ENCODE measurements at places on chromosomes 3 and 15.

GRCh38 chr3:17420668-17421067, 321.8 kb downstream of the TBC1D5 start:
- no peak for DNase-seq

- DNase-seq: peak; percentile 50
Measured at GRCh38 chr3:171328419-171329082, 131.7 kb downstream of the TNIK start.

- DNase-seq: peak; percentile 17
Measured at GRCh38 chr3:127456471-127457093, 134.0 kb downstream of the TPRA1 start.

- no peak for DNase-seq
Measured at GRCh38 chr3:76021376-76021775, 236.0 kb upstream of the ZNF717 start.

- DNase-seq: peak; percentile 77
Measured at GRCh38 chr3:189833266-189833665, 202.1 kb downstream of the TP63 start.

DNA sequence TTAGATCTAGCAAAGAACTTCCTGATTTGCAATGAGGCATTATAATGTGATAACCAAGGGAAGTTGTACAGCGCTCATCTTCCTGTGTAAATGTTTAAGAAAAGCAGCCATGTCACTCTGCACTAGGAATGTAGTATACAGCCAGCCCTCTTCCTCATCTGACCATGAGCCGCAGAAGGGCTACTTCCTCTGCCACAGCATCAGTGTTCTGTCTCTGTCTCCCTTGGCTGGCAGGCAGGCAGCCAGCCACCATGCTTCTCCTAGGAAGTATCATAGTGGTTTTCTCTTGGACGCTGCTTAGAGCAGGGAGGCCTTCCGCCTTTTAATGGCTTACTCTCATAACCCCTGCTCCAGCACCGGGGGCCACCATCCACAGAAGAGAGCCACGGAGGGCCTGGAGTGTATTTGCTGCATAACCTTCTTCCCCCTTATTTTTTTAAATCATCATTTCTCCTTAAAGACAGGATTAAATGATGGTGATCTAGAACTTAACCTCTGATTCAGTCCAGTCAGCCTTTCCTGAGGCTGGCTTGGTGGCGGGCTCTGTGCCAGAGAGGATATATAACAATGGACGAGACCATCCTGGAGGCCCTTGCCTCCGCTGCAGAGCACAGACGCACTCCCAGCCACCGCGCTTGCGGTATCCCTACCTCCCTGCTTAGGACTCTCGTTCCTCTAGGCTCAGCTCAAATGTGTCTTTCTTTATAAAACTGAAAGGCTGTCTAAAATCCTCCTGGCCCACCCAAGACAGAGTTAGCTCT, 57.3 kb upstream of the PLXNA1 start:
- no peak for DNase-seq

- DNase-seq: no peak
Measured at GRCh38 chr3:125165189-125165947, 47.2 kb downstream of the SLC12A8 start.

- DNase-seq: no peak
Measured at GRCh38 chr3:26365706-26366105, 256.9 kb upstream of the LRRC3B start.

- DNase-seq: no peak
Measured at GRCh38 chr3:133706033-133706432, 40.2 kb upstream of the TF start.

DNA sequence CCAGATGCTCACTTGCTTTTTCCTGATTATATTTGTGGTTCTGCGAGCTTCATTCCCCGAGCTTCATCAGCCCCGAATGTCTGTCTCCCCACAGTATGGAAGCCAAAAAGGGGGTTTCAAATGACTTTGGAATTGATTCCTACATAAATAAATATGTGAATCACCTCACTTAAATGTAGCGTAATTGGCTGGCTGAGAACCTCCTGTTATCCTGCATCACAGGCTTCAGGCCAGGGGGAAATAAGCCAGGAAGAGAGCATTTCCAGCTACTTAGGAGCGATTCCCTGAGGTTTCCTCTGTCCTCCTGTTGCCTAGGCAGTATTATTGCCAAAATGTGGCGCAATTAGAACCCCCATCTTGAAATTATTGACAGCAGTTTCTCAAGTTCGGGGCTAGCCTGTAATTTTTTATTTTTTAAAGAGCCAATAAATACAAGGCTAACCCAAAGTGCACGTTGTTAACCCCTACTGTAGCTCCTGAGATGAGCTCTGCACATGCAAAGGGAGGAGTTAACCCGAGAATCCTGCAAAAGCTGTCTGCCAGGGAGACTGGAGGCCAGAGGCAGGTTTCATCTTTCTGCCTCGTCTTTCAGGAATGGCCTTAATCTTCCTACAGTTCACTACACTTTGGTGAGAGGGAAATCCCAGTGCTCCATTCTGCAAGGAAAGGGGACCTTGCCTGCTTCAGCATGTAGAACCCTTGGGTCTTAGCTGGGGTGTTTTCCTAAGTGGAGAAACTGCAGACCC, 148.2 kb downstream of the ADAMTS9 start:
- no peak for DNase-seq

- no peak for DNase-seq
Measured at GRCh38 chr15:74906067-74906449, 593 bp downstream of the FAM219B start.

DNA sequence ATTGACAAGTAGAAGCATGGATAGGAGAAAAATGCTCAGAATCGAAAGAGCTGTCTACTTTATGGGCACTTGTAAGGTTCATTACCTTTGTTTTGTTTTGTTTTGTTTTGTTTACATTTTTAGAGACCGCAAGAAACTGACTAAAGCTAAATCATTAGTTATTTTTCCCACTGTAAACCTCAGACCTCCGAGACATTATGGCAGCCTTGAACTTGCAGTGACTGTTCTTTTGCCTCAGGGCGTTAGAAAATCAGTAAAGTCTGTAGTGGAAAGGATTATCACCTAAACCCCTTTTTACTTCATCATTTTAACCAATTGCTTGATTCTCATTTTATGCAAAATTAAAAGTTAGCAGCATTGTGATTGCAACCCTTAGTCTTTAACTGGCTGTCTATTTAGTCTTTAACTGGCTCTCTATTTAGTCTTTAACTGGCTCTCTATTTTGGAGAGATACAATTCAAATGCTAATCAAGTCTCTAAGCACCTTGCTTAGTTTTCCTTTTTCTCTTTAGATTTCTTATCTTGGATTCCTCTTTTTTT, 383.3 kb upstream of the ROBO2 start:
- no peak for DNase-seq

DNA sequence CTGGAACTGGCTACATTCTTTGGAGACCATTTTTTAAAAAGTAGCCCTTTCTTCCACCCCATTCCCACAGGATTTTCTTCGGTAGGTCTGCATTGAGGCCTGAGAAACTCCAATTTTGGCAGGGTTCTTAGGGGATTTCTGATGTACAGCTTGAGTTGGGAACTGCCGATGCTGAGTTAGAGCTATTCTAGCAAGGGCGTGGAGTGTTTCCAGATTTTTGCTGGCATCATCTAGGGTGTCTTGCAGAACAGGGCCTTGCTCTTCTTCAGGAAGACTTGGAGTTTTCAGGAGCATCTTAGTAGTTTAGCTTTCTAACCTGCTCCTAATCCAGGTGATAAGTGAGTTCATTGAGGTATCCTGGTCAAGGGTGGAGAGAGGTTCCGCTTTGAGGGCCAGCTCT, 41.0 kb downstream of the SV2B start:
- DNase-seq: no peak

GRCh38 chr3:38602576-38603250, 46.8 kb downstream of the SCN5A start:
- DNase-seq: no peak

- DNase-seq: no peak
Measured at GRCh38 chr3:53043738-53044137, 2.1 kb downstream of the SFMBT1 start.

GRCh38 chr3:51269466-51269865, 115.6 kb upstream of the MANF start:
- no peak for DNase-seq

GRCh38 chr15:43905755-43906154, 79.0 kb downstream of the WDR76 start:
- DNase-seq: no peak

- DNase-seq: no peak
Measured at GRCh38 chr3:55512571-55513343, 25.7 kb upstream of the WNT5A start.

- no peak for DNase-seq
Measured at GRCh38 chr3:188383748-188384147, 229.8 kb downstream of the LPP start.

GRCh38 chr15:71628988-71629770, 181.2 kb upstream of the NR2E3 start:
- no peak for DNase-seq

GRCh38 chr3:42001777-42002176, 39.9 kb upstream of the ULK4 start:
- no peak for DNase-seq

DNA sequence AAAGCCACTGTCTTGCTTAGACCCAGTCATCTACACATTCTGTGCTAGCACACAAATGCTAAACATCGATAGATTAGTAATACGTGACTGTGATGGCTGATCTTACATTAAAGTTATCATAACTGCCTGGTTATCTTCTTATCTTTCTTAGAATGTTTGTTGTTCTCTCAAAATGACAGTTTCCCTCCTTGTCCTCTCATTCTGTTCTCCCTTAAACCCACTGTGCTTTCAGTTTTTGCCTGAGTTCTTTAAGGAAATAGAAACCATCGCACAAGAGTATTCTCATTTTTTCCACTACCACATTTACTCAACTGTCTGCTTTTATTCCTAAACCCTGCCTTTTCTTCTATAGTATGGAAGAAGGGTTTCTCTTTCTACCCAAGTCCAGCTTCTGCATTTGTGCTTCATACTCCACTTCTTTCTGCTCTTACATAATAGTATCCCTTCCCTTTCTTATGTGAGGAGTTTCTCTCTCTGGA, 17.1 kb downstream of the STX19 start:
- no peak for DNase-seq

GRCh38 chr15:31270767-31271166, 55.9 kb upstream of the KLF13 start:
- no peak for DNase-seq

DNA sequence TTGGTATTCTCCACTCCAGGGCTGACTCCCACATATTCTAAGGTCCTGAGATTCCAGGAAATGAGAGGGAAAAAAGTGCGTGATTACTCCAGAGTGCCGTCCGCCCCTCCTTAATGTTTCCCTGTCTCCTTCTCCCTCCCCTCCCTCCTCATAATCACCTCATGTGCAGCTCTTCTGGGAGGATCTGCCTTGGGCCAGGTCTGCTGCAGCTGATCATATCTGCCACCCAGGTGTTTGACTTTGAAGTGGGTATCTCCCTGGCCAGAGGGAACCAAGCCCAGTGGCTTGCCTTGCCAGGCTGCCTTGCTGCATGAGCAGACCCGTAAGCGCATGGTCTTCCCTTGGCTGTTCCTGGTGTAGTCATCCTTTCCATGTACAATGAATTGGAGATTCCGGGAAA, 28.1 kb upstream of the LRTM1 start:
- DNase-seq: no peak

DNA sequence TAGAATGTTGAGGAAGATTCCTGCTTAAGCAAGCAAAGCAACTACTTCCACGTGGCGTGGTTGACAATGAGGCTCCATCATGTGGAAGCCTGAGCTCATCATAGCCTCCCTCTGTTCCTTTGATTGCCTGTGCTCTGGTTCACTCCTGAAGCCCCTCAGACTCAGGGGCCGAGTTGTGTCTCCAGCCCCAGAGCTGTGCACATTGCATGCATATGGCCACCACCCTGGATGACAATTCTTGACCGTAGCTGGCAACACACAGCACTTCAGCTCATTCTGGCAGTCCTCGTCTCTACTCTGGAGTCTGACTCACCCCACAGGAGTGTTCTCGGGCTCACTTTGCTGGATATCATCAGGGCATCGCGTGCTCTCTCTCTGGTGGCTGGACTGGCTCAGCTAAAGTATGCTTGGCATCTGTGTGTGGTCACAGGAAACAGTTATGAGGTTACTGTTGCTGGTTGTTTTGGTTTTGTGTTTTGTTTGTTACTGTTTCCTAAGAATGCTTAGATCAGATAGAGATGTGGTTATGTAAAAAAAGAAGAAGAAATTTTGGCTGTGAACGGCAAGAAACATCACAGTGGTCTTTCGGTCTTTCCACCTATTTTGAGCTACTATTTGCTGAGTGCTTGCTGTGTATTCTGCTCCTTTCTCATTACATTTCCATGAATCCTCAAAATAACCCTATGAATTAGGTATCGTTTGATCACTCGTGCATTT, 41.6 kb upstream of the MRPS22 start:
- no peak for DNase-seq

- no peak for DNase-seq
Measured at GRCh38 chr15:59703979-59704796, 15.1 kb upstream of the BNIP2 start.

- no peak for DNase-seq
Measured at GRCh38 chr15:67146875-67147381, 81.5 kb downstream of the SMAD3 start.

- DNase-seq: no peak
Measured at GRCh38 chr3:126078866-126079265, 5.1 kb downstream of the SLC41A3 start.

DNA sequence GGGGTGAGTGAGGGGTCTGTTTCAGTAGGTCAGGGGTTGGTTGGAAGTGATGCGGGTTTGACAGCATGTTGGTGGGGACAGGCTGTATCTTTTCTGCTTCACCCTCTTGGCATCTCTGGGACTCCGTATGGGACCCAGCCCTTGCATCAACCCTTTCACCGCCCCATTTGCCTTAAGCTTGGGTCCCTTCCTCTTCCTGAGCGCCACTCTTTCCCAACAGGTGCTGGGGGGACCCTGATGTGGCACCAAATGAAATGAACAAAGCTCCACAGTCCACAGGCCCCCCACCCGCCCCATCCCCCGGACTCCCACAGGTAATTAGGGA, 1.1 kb downstream of the EIF4G1 start:
- DNase-seq: no peak

- DNase-seq: peak; percentile 84
Measured at GRCh38 chr15:45795440-45796069, 160.7 kb downstream of the SQOR start.

GRCh38 chr3:178146406-178146831, 389.8 kb upstream of the KCNMB2 start:
- peak; percentile 40 for DNase-seq

- no peak for DNase-seq
Measured at GRCh38 chr3:69097407-69098086, 12.8 kb downstream of the ARL6IP5 start.

DNA sequence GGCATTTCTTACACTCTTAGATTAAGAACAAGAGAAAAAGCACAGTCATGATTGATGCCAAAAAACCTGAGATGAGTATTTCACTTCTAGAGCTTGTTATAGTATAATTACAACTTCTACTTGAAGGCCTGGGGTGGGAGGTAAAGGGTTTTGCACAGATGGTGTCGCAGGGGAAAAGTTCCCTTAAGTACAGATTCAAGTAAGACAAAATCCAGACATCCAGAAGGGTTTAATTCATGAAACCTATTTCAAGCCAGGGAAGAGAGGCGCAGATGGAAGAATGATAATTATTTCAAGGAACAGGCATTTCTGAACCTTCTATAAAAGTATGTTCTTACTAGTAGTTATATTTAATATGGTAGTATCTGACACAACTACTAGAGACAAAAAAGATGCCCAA, 70.6 kb downstream of the TM4SF4 start:
- no peak for DNase-seq
